ENCODE measurements at places on chromosomes 3 and 15. TPM values are rescaled to one million over a fixed set of nuclear protein-coding genes. Genes with fewer than 3 reads are reported as not detected.

- no peaks in the 10 kb centered on the region for H3K36me3 ChIP-seq
- H3K27ac ChIP-seq: no peak overlapping the region
- no peak for DNase-seq
- no peaks in the 10 kb centered on the region for H3K4me1 ChIP-seq
- H3K4me3 ChIP-seq: no peak overlapping the region
These were observed 61.7 kb downstream of the GBE1 start for GRCh38 chr3:81699536-81700320.

STAC gene
- total RNA-seq: 0.15 TPM

GRCh38 chr3:11604139-11604892 is 39.4 kb downstream of the VGLL4 start:
- no peaks in the 10 kb centered on the region for H3K27me3 ChIP-seq
- peaks cover 28% of the 10 kb centered on the region for H3K36me3 ChIP-seq
- peaks cover 52% of the 10 kb centered on the region for H3K4me1 ChIP-seq

ST3GAL6 gene
- total RNA-seq: 4.2 TPM

- no peaks in the 10 kb centered on the region for H3K4me1 ChIP-seq
- H3K4me3 ChIP-seq: no peak overlapping the region
- no peaks in the 10 kb centered on the region for H3K36me3 ChIP-seq
- H3K27ac ChIP-seq: no peak overlapping the region
- H3K27me3 ChIP-seq: no peaks in the 10 kb centered on the region
These were observed 148.0 kb downstream of the MEGF11 start for GRCh38 chr15:66105286-66106265.

All from esophagus squamous epithelium (tissue), 5 donors.